ENCODE measurements at places on chromosomes 3 and 15.

GRCh38 chr3:42226470-42227425, 39.2 kb downstream of the CCK start:
- no peak for DNase-seq

- no peak for DNase-seq
These were observed 28.6 kb upstream of the SSR3 start for GRCh38 chr3:156583469-156583868.

- no peak for DNase-seq
These were observed 9.1 kb upstream of the HHATL start for GRCh38 chr3:42711491-42712343.

GRCh38 chr3:43695443-43695842, 4.7 kb downstream of the ABHD5 start:
- peak; percentile 50 for DNase-seq

DNA sequence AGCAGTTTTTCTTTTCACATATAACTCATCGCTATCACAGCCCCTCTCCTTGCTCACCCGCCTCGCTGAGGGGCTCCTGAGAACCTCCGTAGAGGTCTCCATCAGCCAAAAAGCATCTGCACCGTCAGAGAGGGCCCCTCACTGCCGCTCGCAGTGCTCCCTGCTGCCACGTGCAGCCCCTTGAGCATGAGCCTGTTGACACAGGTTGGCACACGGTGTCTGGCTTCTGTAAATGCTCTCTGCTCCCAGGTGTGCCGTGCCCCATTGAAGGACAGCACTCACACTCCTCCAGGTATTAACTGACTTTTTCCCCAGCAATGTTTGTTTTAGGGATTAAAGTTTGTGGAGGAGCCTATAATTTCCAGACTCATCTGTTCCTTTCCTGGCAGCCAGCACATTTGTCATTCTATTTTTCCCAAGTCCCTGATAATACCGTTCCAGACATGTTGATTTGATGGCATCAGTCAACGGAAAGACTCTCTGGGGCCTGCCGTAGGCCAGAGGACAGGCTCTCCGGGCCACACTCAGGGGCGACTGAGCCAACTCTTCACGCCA, 2.1 kb upstream of the FURIN start:
- DNase-seq, result no peak

GRCh38 chr15:92772061-92772460, 116.5 kb upstream of the FAM174B start:
- DNase-seq, result no peak
